ENCODE measurements at places on chromosomes 4 and X.

GRCh38 chrX:106999002-106999975 lies 723 bp downstream of the MORC4 start:
- DNase-seq: peak; percentile 29

GRCh38 chrX:68396953-68397352 lies 36.3 kb downstream of the OPHN1 start:
- DNase-seq: no peak

DNA sequence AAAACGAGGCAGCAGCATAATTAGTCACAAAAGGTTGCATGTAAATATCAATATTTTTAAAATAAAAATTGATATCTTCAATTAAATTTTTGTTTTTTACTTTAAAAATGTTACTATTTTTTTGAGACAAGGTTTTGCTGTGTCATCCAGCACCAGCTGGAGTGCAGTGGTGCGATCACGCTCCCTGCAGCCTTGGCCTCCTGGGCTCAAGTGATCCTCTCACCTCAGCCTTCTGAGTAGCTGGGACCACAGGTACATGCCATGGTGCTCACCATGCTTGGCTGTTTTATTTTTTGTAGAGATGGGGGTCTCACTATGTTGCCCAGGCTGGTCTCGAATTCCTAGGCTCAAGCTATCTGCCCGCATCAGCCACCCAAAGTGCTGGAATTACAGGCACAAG lies 96.8 kb upstream of the FRAS1 start:
- no peak for DNase-seq

- DNase-seq: no peak
Measured at GRCh38 chr4:40586729-40587128, 42.9 kb downstream of the RBM47 start.

- no peak for DNase-seq
Measured at GRCh38 chr4:181606300-181606699, 636.9 kb upstream of the TENM3 start.

DNA sequence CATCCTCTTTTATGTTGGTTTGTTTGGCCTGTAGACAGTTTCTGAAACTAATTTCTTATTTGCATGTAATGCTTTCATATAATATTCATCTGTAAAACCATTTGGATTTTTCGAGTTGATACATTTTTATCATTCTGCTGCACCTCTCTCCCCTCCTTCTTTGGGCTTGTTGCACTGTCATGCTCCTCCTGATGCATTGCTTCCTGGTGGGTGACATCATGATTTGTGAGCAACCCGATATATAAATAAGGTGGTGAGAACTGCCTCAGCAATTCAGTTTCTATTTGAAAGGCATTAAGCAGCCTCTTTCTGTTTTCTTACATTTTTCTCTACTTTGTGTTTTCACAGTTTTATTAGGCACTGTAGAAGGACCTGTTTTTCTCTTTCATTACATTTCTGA lies 515.7 kb downstream of the RPA4 start:
- no peak for DNase-seq

DNA sequence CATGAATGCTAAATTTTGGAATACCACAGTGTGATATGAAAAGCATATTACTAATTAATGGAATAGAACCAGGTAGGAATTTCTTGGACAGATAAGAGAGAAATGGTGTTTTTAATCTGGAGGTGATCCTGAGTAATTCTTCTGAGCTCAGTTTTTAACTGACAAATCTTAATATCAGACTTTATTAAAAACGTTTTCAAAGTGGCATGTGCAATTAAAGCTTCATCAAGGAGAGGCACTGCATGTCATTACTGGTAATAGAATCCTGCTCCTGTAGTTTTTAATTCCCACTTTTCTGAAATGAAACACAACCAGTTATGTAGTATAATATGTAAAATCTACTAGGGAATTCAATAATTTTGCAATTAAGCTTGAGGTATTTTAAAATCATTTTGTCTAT lies 7.0 kb upstream of the PTTG2 start:
- DNase-seq: no peak

GRCh38 chr4:52507774-52508173 lies 151.3 kb downstream of the USP46 start:
- DNase-seq: peak; percentile 18

GRCh38 chr4:18524667-18525066 lies 503.1 kb upstream of the LCORL start:
- no peak for DNase-seq

GRCh38 chr4:69576251-69576877 lies 63.1 kb downstream of the UGT2A2 start:
- DNase-seq: no peak

DNA sequence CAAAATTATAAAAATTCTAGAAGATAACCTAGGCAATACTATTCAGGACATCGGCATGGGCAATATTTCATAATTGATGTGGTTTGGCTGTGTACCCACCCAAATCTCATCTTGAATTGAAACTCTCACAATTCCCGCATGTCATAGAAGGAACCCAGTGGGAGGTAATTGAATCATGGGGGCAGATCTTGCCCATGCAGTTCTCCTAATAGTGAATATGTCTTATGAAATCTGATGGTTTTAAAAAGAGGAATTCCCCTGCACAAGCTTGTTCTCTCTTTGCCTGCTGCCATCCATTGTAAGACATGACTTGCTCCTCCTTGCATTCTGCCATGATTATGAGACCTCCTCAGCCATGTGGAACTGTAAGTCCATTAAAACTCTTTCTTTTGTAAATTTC lies 77.7 kb downstream of the DDX60 start:
- no peak for DNase-seq

GRCh38 chr4:18057821-18058533 lies 36.4 kb upstream of the LCORL start:
- no peak for DNase-seq

DNA sequence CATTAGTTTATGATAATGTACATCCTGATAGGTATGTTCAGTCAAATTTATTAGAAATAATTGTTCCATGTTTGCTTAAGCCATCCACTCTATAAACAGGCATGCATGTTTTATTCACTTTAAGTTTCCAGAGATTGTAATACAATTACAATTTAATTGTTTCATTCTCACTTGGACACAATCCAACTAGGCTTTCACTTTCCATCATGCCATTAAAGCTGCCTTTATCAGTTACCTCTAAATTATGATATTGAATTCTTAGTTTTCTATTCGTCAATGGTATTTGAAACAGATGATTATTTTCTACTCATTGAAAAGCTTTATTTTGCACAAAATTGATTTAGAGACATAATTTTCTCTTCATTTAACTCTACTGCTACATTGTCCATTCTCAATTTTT lies 1196.3 kb downstream of the RAPGEF2 start:
- DNase-seq: no peak

DNA sequence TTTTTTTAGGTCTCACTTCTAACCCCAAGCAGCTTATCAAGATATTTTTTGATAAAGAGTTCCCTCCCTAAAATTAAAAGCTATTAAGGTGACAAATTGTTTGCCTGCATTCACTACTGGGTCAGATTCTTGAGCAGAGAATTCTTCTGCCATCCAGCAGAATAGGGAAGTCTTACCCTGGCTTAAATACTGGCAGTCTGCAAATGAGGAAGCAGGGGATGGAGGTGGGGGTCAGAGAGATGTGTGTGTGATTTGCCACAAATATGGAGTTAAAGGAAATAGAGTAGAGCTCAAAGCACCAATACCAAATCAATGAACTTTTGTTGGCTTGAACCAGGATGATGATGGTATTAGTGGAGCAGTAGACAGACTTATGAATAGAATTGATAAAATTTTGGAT lies 122.2 kb downstream of the ANXA5 start:
- DNase-seq: no peak

DNA sequence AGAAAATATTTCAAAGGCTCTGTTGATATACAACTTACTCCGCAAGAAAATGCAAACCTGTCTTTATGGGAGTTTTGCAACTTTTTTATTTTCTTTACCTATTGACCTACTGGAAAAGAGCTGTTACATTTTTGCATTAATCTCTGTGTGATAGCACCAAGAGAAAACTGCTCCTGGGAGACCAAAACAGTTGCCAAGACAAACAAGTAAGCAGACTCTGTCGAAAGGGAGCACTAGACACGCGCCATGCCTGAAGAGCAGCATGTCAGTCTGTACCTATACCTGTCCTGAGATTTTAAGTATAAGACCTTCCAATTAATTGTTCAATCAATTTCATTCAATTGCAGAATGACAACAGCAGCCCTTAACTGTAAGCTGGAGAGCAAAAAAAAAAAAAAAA lies 56.0 kb upstream of the TECRL start:
- DNase-seq: no peak

DNA sequence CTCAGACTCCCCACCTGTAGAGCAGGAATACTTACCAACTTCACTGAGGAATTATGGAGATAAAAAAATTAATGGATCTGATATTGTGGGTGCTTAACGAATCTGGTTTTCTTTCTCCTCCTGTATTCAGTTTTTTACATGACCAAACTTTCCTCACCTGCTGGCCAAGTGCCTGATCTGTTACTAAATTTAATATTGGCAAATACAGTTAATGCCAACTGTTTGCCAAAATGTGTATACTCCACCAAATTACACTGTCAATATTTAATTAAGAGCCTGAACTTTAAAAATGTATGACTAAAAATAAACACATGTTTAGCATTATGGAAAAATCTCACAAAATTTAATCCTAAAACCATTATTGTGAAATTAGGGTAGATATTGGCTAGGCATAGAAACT lies 3.3 kb downstream of the PGRMC2 start:
- DNase-seq: no peak

- DNase-seq: no peak
Measured at GRCh38 chrX:112577146-112577545, 102.6 kb downstream of the LHFPL1 start.

- no peak for DNase-seq
Measured at GRCh38 chr4:146842876-146843275, 102.8 kb downstream of the TTC29 start.

GRCh38 chr4:99754756-99755155 lies 61.9 kb upstream of the DAPP1 start:
- no peak for DNase-seq

DNA sequence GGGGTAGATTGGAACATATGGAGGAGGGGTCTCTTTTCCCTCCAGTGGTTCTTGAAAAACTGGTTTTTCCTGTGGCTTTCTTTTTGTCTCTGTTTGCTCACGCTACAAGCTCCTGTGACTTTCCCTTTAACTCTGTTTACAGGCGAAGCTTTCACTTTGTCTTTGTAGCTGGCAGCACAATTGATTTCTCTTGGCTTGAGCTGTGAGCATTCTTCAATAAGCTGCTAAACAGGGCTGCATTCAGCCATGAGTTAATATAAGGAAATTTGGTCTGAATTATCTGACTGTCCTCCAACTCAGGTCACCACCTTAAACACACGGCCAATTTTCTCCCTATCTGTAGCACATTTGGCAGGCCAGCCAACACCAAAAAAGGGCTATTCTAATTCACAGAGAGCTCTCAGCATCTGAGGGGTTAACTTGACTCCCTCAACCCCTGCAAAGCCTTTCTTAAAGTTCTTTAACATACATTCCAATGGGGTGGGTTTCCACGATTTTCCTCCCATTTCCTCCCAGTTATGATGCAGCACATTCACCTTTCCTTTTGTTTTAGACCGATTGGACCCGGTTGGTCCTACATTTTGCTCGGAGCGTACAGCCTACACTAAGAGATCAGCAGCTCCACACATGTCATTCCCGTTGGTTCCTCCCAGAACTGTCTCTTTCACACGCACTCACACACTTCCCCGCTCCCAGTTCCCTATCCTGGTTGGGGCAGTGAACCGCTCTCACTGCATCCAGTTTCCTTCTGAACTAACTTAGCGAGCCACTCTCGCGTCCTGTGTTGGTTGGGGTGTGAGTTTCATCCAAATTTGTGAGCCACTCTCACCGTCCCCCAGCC lies 45.4 kb downstream of the UGT2A3 start:
- no peak for DNase-seq

DNA sequence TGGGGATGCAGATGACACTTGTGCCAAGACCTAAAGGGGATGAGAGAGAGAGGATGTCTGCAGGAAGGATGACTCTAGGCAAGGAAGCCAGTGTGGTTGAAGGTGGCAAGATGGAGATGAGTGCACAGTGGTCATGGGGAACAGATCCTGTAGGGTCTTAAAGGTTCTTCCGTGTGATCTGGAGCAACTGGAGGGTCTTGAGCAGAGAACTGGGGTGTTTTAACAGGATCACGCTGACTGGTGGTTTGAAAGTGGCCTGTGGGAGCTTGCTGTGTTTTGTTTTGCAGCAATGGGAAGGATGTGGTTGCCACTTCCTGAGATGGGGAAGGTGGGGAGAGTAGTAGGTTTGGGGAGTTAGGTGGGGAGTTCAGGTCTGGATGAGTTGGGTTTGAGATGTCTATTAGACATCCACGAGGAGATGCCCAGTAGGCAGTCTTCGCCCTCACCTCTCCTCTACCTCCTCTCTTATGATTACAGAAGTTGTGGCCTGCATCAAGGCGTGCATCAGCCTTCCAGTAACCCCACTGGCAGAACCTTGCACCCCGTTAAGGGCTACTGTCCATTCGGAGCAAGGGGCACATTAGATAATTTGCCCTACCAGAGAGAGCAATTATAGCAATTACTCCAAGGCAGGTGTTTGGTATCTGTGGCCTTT lies 1.4 kb upstream of the STBD1 start:
- DNase-seq: no peak

- no peak for DNase-seq
Measured at GRCh38 chr4:102639598-102639997, 121.2 kb downstream of the MANBA start.

GRCh38 chr4:182233310-182234090 lies 9.7 kb upstream of the TENM3 start:
- no peak for DNase-seq

DNA sequence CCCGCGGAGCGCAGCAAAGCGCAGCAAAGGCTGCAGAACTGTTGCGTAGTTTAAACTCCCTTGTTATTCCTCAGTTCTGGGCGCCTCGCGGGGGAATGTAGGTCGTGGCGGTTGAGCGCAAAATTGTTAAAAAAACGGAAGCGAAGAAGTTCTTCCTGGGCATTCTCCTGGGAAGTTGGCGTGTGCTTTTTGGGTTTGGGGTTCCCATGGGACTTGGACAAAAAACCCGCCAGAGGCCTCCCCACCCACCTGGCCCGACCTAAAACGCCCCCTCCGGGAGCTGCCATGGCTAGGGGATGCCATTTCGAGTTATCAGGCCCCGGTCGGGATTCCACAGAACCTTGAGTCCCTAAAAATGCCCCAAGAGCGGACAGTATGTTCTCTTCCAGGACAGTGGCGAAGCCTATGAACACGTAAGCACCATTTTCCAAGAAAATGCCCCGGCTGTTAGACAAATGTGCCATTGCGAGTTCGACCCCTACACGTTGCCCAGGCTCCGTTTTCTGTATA lies 8.9 kb downstream of the ZIC3 start:
- no peak for DNase-seq

- DNase-seq: no peak
Measured at GRCh38 chr4:149168645-149169044, 647.0 kb downstream of the IQCM start.

- no peak for DNase-seq
Measured at GRCh38 chrX:77003956-77004355, 443.2 kb upstream of the FGF16 start.

DNA sequence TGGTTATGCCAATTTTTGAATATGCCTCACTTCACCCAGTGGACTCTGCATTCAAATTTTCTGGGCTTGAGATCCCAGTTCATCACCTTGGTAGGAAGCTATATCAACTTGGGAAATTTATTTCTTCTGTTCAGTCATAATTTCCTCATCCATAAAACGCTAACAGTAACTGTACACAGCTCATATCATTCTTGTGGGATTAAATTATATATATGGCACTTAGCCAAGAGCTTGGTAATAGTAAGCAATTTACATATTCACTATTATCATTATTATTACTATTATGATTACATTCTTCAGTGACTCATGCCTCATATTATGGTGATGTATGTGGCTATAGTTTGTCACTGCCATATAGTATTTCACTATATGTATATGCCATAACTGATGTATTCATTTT lies 177.6 kb downstream of the CPE start:
- DNase-seq: no peak

- no peak for DNase-seq
Measured at GRCh38 chr4:86965019-86965976, 30.5 kb downstream of the AFF1 start.
